Kasumi-1 (cell line): ENCODE measurements at places on chromosomes 1 and 21.

GRCh38 chr1:217535601-217536377 is 95.1 kb downstream of the GPATCH2 start:
- DNase-seq = no peak

- no peak for DNase-seq
These were observed 45.2 kb downstream of the CAMK2N1 start for GRCh38 chr1:20440785-20441200.

DNA sequence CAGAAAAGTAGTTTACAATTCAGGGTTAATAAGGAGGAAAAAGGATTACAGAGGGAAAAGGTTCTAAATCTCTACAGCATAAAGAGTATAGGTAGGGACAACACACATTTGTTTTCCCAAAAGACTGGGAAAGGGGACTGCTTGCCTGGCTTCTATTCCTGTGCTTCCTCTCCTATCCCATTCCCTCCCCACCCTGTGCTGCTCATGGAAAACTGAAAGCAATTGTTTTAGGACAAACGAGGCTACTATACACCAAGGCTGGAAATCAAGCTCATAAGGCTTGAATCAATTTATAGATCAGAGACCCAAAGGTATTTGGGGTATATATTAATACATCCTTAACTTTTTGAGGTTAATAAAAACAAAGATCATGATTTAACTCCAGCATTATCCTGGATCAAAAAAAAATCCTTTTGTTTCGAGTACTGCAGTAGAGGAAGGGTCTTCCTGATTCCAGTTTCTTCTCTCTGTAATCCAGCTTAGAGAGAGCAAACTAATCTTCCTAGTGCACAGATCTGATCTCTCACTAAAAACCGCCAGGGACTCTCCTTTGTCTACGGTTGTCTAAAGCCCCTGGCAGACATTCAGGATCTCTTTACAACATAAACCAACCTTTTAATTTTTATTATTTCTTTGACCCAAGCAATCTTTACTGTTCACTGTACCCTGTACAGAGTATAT is 37.4 kb upstream of the A3GALT2 start:
- no peak for DNase-seq

- no peak for DNase-seq
These were observed 10.8 kb downstream of the S1PR1 start for GRCh38 chr1:101247404-101248287.

GRCh38 chr1:33161061-33161681 is 20.7 kb downstream of the TRIM62 start:
- DNase-seq = no peak

DNA sequence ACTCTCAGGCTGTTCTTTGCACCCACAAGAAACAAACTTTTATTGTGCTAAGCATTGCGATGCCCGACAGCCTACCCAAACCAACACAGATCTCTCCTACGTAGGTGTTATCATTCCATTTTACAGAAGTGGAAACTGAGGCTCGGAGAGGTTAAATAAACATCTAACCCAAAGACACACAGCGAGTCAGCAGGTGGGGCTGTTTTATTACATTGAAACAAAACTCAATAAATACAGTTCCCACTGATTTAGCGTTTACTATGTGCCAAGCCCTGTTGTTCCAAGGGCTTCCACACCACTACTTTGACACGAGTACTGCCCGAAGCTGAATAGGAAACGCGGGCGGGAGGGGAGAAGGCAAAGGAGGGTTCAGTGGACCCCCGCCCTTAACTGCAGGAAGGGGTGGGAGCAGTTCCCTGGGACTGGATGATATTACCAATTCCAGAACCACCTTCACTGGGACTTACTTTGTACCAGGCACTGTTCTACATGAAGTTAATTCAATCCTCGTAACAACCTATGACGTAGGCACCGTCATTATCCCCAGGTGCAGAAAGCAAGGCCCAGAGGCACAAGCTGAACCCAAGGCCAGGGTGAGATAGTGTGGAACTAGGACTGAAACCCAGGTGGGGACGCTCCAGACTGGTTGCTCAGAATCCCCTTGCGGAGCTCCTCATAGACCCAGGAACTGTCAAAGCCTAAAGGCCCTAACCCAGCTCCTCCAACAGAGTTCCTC is 19.3 kb upstream of the ALDH4A1 start:
- DNase-seq = no peak

- DNase-seq = no peak
These were observed 64.6 kb upstream of the WDR26 start for GRCh38 chr1:224499204-224499603.

DNA sequence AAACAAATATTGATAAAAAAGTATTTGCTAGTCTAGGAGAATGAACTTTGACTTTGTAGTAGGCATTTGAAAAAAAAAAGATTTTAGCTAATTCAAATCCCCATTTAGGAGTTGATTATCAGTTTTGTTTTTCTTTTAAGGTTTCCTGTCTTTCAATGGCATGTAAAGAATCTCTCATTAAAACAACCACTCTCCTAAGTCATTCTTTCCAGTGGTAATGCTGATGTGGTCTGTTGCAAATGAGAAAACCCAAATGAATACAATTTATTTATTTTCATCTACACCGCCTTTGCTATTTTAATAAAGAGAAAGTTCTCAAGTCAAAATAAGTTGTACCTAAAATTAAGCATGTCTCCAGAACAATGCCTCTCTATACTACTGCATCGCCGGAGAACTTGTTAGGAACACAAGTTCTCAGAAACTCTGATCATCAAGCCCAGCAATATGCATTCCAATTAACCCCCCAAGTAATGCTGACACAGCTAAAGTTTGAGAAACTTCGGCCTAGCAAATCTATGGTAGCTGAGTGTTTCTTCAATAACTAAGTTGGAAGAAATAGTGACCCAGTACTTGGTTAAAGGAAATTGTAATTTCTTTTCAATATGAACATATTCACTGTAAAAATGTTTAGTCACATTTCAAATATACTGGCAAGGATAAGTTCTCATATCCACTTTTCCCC is 255.1 kb downstream of the PTPRC start:
- DNase-seq = no peak

- no peak for DNase-seq
These were observed 2.9 kb downstream of the ZDHHC18 start for GRCh38 chr1:26829184-26829911.

GRCh38 chr1:218711001-218711400 is 365.9 kb downstream of the TGFB2 start:
- no peak for DNase-seq
